ENCODE measurements at places on chromosomes 2 and 18. TPM values are rescaled to one million over a fixed set of nuclear protein-coding genes. Genes with fewer than 3 reads are reported as not detected.

DNA sequence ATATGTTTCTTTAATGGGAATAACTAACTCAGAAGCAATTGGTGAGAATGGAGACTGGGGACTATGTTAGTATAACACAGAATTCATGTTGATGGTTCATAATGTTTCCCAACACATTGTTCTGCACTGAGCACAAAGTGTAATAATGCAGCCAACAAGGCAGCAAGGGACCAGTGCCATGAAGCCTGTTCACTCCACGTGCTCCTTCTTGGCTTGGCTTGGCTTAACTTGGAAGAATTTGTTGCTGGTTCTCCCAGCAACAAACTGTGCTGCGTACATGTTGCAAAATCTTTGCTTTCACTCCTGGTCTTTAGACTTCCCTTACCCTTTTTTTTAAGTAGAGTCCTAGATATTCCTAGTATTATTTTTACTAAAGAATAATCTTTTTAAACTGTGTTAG is 129.7 kb downstream of the MAP3K20 start:
- DNase-seq = no peak
- H3K4me1 ChIP-seq = peaks cover 3% of the 10 kb centered on the region
- H3K4me3 ChIP-seq = no peak overlapping the region
- H3K27me3 ChIP-seq = peaks cover 5% of the 10 kb centered on the region
- H3K36me3 ChIP-seq = no peaks in the 10 kb centered on the region
- no peak overlapping the region for H3K27ac ChIP-seq

DNA sequence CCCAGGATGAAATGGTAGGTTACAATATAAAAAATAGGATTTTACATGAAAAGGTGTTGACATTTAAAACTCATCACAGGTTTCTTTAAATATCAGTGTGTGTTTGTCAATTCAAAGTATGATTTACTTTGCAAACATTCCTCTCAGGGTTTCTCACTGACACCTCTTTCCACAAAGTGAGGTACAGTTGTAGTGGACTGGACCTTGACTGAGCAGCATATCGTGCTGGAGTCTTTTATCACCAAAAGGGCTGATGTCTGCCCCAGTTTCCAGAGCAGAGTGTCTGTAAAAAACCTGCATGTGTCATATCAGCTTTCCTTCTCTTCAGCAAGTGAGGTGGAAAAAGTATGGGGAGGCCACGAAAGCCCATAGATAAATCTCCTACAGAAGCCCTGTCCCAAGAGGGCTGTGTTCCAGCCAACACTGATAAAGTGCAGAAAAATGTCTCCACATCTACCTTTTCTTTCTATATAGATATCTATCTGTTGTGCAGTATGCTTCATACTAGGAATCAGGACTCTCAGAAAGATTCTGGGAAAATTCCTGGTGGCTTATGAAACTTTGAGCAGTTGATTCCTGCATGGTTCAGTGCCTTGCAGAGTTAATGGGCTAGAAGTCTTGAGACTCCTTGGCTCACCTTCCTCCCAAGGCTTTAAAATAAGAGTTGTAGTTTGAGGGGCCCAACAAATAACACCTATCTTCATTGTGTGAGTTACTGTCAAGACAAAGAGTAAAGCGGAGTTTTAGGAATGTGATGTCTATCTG is 6.9 kb downstream of the ACYP2 start:
- no peak overlapping the region for H3K27ac ChIP-seq
- peaks cover 9% of the 10 kb centered on the region for H3K36me3 ChIP-seq
- H3K4me1 ChIP-seq = no peaks in the 10 kb centered on the region
- no peak for DNase-seq
- no peak overlapping the region for H3K4me3 ChIP-seq

- no peak overlapping the region for H3K4me3 ChIP-seq
- peaks cover 2% of the 10 kb centered on the region for H3K4me1 ChIP-seq
- no peaks in the 10 kb centered on the region for H3K36me3 ChIP-seq
- peak; percentile 21 for DNase-seq
- no peak overlapping the region for H3K27ac ChIP-seq
Observed at GRCh38 chr18:59988098-59988706, 88.4 kb downstream of the PMAIP1 start.

The RIT2 gene
- not detected for total RNA-seq

The TUBA4B gene
- total RNA-seq = not detected
